ENCODE measurements at places on chromosomes 11 and 22. TPM values are rescaled to one million over a fixed set of nuclear protein-coding genes. Genes with fewer than 3 reads are reported as not detected.
A peak's percentile ranks its signal among the peaks of the same experiment; 100 is the strongest.

DNA sequence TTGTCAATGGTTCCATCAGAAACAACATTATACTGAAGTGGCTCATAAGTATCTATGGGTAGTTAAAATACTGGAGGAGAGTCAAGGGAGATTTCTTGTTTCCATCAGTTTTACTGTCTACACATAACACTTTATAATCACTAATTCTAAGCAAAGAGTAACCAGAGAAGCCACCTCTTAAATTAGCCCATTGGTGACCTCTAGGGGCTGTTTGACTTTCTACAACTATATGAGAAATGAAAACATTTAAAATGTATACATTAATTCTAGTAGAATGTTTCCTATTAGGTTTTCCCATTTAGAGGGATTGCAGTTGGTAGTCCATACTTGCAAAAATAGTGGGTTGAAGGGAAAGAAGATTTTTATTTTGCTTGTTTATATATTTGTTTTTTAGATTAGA lies 504.3 kb downstream of the FAM181B start:
- no peaks in the 10 kb centered on the region for H3K4me1 ChIP-seq
- DNase-seq = no peak
- H3K4me3 ChIP-seq = no peak overlapping the region
- no peaks in the 10 kb centered on the region for H3K27me3 ChIP-seq
- no peaks in the 10 kb centered on the region for H3K36me3 ChIP-seq

DNA sequence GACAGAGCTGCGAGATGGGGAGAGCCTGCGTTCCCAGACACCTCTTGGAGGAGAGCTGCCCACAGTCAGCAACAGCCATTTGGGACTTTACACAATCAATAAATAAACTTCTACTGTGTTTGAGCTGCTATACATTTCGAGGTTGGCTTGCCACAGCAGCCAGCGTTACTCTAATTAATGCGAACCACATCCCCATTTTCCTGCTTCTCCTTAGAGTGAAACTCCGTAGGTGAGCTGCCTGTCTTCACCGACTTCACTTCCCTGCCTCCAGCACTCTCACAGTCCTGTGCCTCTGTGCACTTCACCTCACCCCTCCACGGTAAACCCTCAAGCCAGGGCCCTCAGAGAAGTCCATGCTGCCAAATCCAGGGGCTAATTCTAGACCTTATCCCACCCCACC lies 5.9 kb upstream of the SLC22A12 start:
- no peak overlapping the region for H3K27ac ChIP-seq
- no peaks in the 10 kb centered on the region for H3K36me3 ChIP-seq
- DNase-seq = no peak
- H3K27me3 ChIP-seq = peaks cover 9% of the 10 kb centered on the region

GRCh38 chr11:39363571-39363970 lies 2095.9 kb downstream of the LRRC4C start:
- no peak overlapping the region for H3K4me3 ChIP-seq
- H3K4me1 ChIP-seq = no peaks in the 10 kb centered on the region
- no peaks in the 10 kb centered on the region for H3K36me3 ChIP-seq
- no peaks in the 10 kb centered on the region for H3K27me3 ChIP-seq

DNA sequence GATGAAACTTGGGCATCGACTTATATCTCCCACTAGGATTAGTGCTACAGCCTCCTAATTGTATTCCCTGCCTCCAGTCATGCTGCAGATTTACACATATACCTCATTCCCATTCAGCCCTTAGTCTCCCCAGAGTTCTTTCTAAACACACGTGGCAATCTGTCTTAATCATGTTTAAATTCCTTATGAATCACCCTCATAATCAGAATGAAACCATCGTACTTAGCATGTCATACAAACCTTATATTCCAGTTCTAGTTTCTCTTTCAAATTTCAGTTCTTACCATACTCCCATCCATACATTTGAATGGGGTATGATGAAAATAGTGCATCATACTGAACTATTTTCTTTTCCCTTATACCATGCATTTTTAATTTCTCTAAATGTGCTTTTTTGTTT lies 6.0 kb upstream of the OR10A2 start:
- no peaks in the 10 kb centered on the region for H3K27me3 ChIP-seq

Gene CYP2D6
- total RNA-seq = 0.82 TPM

Gene TMEM45B
- total RNA-seq = not detected

Gene RIN1
- 8.5 TPM for total RNA-seq

DNA sequence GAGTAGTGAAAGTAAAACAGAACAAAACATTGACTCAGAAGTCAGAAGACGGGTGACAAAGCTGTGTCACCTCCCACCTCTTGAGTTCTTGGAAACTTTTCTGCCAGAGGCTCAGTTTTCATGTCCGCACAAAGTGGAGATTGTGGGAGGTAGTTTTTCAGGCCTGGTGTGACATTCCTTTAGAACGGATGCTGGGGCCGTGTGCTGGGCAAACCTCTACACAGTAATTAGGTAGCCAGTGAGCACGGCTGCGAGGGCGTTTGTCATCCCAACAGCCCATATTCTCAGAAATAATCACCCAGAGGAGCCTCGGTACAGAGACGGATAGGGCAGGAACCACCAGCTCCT lies 1054.4 kb downstream of the TBC1D22A start:
- H3K27me3 ChIP-seq = no peaks in the 10 kb centered on the region
- no peaks in the 10 kb centered on the region for H3K4me1 ChIP-seq
- no peak for DNase-seq
- no peak overlapping the region for H3K4me3 ChIP-seq

Gene C11orf91
- total RNA-seq = not detected

DNA sequence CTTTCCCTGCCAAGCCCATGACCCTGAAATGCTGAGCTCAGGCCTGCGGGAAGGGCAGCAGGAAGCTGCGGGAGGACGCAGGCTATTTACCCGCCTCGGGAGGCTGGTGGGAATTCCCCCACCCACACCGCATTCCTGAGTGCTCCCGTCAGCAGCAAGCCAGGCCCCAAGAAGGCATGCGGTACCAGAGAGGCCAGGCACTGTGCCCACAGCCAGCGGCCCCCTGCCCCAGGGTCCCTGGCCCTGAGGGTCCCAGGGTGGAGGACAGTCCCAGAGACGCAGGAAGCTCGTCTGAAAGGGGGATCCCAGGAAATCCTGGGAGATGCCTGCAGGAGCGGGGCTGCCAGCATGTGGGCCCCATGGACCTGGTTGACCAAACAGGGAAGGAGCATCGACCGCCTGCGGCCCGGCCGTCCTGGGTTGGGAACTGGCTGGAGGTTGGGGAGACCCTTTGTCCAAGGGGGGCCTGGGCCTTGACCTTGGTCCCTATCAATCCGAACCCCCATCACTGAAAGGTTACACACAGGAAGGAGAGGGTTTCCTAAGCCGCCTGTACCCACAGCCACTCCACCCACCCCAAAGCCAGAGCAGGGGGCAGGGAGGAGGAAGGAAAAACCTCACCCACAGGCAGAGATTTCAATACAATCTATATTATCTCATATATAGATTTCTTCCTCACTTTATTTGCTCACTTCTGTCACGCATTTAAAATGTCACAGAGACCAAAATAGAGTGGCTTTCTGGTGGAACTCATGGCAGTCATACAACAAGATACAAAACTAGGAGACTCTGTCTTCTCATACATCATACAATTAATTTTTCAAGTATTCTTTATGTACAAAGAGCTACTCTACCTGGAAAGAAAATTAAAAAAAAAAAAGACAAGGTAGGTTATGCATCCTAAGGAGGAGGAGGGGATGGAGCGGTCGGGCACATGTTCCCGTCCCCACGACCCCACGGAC lies 17.1 kb downstream of the MAFF start:
- DNase-seq = peak; percentile 96
- no peaks in the 10 kb centered on the region for H3K36me3 ChIP-seq
- H3K27me3 ChIP-seq = no peaks in the 10 kb centered on the region
- H3K4me1 ChIP-seq = peaks cover 37% of the 10 kb centered on the region

GRCh38 chr11:117826190-117826570 lies 1.6 kb upstream of the FXYD2 start:
- peaks cover 2% of the 10 kb centered on the region for H3K27me3 ChIP-seq
- H3K4me3 ChIP-seq = no peak overlapping the region
- no peak overlapping the region for H3K27ac ChIP-seq
- H3K36me3 ChIP-seq = no peaks in the 10 kb centered on the region
- H3K4me1 ChIP-seq = peaks cover 23% of the 10 kb centered on the region

Gene SEZ6L
- total RNA-seq = 2.2 TPM

Gene FDX1
- total RNA-seq = 7.1 TPM

- H3K4me1 ChIP-seq = peaks cover 46% of the 10 kb centered on the region
- peaks cover 15% of the 10 kb centered on the region for H3K36me3 ChIP-seq
- no peaks in the 10 kb centered on the region for H3K27me3 ChIP-seq
- peak; percentile 87 for DNase-seq
- no peak overlapping the region for H3K4me3 ChIP-seq
- peak overlapping the region; percentile 99 for H3K27ac ChIP-seq
Observed at GRCh38 chr11:111736181-111736590, 30.0 kb downstream of the PPP2R1B start.

DNA sequence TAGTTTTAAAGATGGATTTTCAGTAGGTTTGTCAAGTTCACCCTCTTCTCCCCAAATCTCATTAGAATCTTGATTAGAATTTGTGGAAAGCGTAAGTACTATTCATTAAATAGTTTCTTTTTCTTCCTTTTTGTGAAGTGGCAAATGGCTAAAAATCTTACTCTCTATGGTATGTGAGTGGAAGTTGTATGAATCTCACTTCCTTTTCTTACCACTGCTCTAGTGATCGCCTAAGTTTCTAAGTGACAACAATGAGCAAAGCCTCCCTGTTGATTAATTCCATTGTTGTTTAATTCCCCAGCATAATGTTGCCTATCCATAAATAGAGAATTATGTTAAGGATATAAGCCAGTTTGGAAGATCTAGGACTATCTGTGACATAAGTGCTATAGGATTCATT lies 82.7 kb downstream of the PGR start:
- peaks cover 3% of the 10 kb centered on the region for H3K27me3 ChIP-seq
- H3K4me3 ChIP-seq = no peak overlapping the region
- no peaks in the 10 kb centered on the region for H3K36me3 ChIP-seq
- no peak for DNase-seq
- no peak overlapping the region for H3K27ac ChIP-seq
- H3K4me1 ChIP-seq = no peaks in the 10 kb centered on the region

DNA sequence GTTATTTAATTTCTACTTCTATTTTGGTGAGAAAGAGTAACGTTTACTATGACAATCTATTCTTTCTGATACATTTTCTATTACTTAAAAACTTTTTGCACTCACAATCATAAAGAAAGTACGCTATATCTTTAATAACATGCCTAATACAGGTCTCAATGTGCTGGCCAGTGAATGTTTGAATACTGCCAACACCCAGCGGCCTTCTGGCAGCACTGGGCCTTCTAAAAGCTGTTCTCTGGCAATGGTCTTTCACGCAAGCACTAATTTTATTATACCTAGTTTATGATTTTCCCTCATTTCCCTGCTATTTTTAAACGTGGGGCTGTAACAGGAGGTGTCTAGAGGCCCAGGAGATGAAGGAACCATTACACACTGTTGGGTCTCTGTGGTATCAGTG lies 349.8 kb upstream of the PITPNB start:
- H3K27ac ChIP-seq = no peak overlapping the region
- DNase-seq = no peak
- H3K4me3 ChIP-seq = no peak overlapping the region
- no peaks in the 10 kb centered on the region for H3K36me3 ChIP-seq

Gene TTLL1
- total RNA-seq = 10.7 TPM

Gene SAA2
- total RNA-seq = not detected

Gene CRYBB1
- total RNA-seq = not detected

Gene SPI1
- not detected for total RNA-seq

Gene MS4A15
- not detected for total RNA-seq

- H3K4me3 ChIP-seq = no peak overlapping the region
- no peaks in the 10 kb centered on the region for H3K36me3 ChIP-seq
- no peaks in the 10 kb centered on the region for H3K4me1 ChIP-seq
- peak; percentile 20 for DNase-seq
Observed at GRCh38 chr22:45096256-45096907, 67.3 kb upstream of the NUP50 start.

DNA sequence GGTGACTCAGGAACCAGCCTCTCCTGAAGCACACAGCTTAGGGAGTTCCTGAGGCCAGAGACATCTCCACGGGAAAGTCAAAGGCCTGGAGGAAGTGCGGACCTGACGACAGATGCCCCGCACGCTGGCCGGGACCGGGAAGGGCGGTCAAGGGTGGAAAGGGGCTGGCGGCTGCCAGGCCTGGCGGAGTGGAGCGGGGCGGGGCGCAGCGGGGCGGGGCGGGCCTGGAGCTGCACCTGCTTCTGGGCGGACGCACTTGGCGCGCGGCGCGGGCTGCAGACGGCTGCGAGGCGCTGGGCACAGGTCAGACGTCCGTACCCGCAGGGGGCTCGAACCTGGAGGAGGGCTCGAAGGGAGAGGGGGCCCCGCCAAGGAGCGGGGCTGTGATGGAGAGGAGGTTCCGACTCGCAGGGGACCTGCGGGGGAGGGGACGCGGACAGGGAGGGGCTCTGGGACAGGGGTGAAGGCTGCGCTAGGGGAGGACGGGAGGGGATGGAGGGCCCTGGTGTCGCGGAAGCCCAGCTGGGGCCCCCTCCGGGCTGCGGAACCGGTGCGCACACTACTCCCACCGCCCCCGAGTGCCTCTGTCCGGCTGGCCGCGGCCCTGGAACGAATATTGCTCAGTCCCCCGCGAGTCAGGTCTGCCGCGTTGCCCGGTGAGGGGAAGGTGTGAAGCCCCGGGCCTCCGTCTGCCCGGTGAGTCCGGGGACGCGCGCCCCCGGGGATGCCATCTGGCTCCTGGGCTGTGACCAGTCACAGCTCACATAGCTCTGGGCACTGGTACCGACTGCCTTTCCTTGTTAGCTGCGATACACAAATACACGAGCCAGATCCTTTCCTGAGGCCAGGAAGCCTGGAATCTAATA lies at the start of gene TMEM45B:
TSS of gene TMEM45B (plus strand) at position 253 of the 866 bp plus-strand sequence. CDS start 36,635 bp downstream, outside the sequence.
- no peak within 1 kb of the TSS for H3K27ac ChIP-seq
- H3K4me3 ChIP-seq = no peak within 1 kb of the TSS
- DNase-seq = no peak

DNA sequence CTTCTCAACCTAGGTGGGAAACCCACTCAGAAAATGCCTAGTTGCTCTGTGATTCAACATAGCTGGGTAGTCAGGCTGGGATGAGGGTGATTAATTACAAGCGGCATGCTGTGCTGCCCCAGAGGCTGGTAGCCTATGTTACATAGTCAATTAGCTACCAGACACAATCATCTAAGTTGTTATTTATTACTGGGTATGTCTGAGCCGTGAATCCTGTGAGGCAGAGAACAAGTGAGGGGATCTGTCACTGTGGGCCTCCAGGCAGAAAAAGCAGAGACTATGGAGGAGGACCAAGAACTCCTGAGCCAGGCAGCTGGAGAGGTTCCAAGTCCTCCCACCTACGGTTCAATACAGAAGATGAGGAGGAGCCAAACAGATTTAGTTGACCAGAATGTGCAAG lies 186.6 kb upstream of the BDNF start:
- H3K4me1 ChIP-seq = peaks cover 4% of the 10 kb centered on the region
- no peak overlapping the region for H3K27ac ChIP-seq
- no peaks in the 10 kb centered on the region for H3K27me3 ChIP-seq

- H3K36me3 ChIP-seq = no peaks in the 10 kb centered on the region
- no peak overlapping the region for H3K4me3 ChIP-seq
- H3K27ac ChIP-seq = no peak overlapping the region
- DNase-seq = no peak
Observed at GRCh38 chr11:114820621-114821020, 142.3 kb downstream of the NXPE2 start.
